Osteoblast (primary cell): ENCODE measurements at places on chromosomes 1 and 21. TPM values are rescaled to one million over a fixed set of nuclear protein-coding genes. Genes with fewer than 3 reads are reported as not detected.

- H3K4me3 ChIP-seq = no peak overlapping the region
- no peak overlapping the region for H3K27ac ChIP-seq
- no peaks in the 10 kb centered on the region for H3K4me1 ChIP-seq
- DNase-seq = no peak
- H3K27me3 ChIP-seq = peaks cover 7% of the 10 kb centered on the region
These were observed 15.6 kb downstream of the FCGR2B start for GRCh38 chr1:161678500-161678899.

Gene PROK1
- not detected in 2 replicates for total RNA-seq

DNA sequence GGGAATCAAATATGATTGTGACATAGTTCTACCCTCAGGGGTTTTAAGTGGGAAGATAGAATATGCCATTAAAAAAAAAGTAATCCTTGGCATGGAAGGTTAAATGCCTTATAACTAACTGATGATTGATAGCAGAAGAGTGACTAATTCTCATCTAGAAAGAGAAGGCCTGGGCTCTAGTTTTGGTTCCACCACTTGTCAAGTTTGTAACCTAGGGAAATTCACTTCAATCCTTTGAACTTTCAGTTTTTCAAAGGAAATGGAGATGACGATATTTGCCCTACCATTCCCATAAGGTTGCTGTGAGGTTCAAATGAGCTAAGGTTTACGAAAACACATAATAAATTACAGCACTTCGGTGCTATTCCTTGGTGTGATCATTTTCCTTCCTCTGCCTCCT, 88.5 kb downstream of the GPR88 start:
- no peak for DNase-seq
- H3K4me3 ChIP-seq = no peak overlapping the region
- H3K4me1 ChIP-seq = peaks cover 97% of the 10 kb centered on the region
- peak overlapping the region; percentile 99 for H3K27ac ChIP-seq

Gene TRIM62
- 9.4 and 12.3 TPM in 2 replicates for total RNA-seq

- no peak overlapping the region for H3K27ac ChIP-seq
- H3K27me3 ChIP-seq = no peaks in the 10 kb centered on the region
These were observed 69.4 kb upstream of the ROR1 start for GRCh38 chr1:63704443-63704842.

DNA sequence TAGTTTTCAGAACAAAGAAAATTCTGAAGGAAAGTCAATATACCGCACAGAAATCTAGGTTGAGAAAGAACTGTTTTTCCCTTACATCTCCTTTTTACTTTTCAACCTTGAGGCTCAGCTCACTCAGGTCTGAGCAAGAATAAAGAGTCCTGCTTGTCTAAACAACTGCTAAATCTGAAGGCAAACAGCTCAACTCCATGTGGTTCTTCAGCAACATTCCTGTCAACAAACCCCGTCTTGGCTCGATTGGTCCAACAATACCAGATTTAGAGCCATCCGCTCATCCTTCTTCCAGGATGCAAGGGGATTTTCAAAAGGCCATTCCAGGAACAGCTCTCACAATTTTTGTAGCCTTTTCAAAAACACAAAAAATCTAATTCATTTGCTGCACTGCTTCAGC, 119.8 kb downstream of the HLCS start:
- no peak for DNase-seq
- peaks cover 18% of the 10 kb centered on the region for H3K4me1 ChIP-seq
- no peak overlapping the region for H3K4me3 ChIP-seq
- no peaks in the 10 kb centered on the region for H3K36me3 ChIP-seq

GRCh38 chr1:38133756-38134155, 87.2 kb upstream of the POU3F1 start:
- DNase-seq = no peak
- H3K27ac ChIP-seq = no peak overlapping the region
- no peaks in the 10 kb centered on the region for H3K36me3 ChIP-seq
- H3K4me1 ChIP-seq = peaks cover 36% of the 10 kb centered on the region
- H3K4me3 ChIP-seq = no peak overlapping the region

- peak; percentile 87 for DNase-seq
- peaks cover 4% of the 10 kb centered on the region for H3K36me3 ChIP-seq
- no peak overlapping the region for H3K4me3 ChIP-seq
- no peaks in the 10 kb centered on the region for H3K27me3 ChIP-seq
These were observed 34.9 kb downstream of the TMCO4 start for GRCh38 chr1:19764848-19765247.

- H3K27ac ChIP-seq = no peak overlapping the region
- no peaks in the 10 kb centered on the region for H3K36me3 ChIP-seq
- peaks cover 10% of the 10 kb centered on the region for H3K4me1 ChIP-seq
- peaks cover 63% of the 10 kb centered on the region for H3K27me3 ChIP-seq
- DNase-seq = no peak
These were observed 1.2 kb downstream of the MAN1C1 start for GRCh38 chr1:25617625-25618432.

DNA sequence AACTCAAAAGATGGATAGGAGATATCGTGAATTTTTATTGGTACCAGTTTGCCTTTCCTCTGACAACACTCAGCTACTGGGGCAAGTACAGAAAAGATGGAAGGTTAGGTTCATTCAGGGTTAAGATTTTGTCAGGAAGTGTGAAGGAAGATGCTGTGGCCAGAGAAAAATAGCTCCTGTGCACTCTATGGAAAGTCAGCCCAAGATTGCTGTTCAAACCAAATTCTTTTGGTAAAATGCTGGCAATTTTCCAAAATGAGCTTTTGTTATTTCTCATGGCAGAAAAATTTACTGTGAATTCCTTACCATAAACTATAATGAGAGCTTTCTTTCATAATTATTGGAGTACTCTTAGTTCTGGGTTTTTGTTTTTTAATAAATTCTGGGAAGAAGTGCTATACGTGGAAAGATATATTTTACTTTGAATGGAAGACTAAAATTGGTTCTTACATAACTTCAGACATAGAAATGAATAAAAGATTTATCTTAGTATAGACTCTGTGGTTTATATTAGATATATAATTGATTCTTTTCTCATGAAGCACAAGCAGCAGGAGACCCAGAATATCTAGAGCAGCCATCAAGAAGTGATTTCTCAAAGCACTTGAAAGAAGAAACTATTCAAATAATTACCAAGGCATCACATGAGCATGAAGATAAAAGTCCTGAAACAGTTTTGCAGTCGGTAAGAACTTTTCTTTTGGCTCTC, 112.2 kb downstream of the USP25 start:
- no peaks in the 10 kb centered on the region for H3K27me3 ChIP-seq
- no peak overlapping the region for H3K4me3 ChIP-seq
- H3K27ac ChIP-seq = peak overlapping the region; percentile 7
- DNase-seq = no peak
- H3K36me3 ChIP-seq = no peaks in the 10 kb centered on the region
- peaks cover 28% of the 10 kb centered on the region for H3K4me1 ChIP-seq

Gene NCF2
- total RNA-seq = 0.88 and 2.2 TPM in 2 replicates

Gene NTMT2
- not detected in 2 replicates for total RNA-seq

GRCh38 chr1:165063181-165063965, 293.1 kb downstream of the LMX1A start:
- no peak for DNase-seq
- H3K4me3 ChIP-seq = no peak overlapping the region
- H3K4me1 ChIP-seq = no peaks in the 10 kb centered on the region

Gene SPRR2B
- not detected in 2 replicates for total RNA-seq

Gene GRHL3
- total RNA-seq = not detected in 2 replicates

DNA sequence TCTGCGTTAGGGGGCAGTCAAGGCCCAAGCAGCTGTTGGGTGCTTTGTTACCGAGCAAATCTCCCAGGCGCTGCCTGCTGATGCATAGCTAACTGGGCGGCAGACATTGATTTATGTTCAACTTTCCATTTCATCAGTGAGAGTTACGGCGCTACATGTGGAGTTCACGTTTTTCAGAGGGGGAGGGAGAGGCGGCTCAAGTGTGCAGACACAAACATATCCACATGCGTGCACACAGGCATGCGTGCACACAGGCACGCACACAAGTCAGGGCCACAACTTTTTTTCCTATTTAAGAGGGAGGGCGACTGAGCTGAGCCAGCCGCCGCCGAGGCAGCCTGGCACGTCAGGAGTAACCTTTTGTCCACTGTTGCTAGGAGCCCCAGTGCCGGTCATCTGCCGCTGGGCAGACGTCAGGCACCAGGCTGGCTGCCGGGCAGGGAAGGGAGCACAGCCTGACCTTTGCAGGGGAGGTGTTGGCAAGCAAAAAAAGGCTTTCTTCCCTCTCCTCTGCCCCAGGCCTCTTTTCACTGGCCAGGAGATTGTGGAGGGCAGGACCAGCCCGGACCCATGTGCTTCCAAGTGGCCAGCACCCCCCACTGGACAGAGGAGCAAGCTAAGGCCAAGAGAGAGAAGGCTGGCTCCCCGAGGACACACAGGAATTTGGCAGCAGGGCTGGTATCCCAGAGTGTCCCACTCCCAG, 73.3 kb downstream of the MRPL37 start:
- H3K27ac ChIP-seq = peak overlapping the region; percentile 57
- no peaks in the 10 kb centered on the region for H3K27me3 ChIP-seq
- peaks cover 30% of the 10 kb centered on the region for H3K4me1 ChIP-seq
- no peak overlapping the region for H3K4me3 ChIP-seq
- no peak for DNase-seq

GRCh38 chr1:23469372-23469982, 14.5 kb downstream of the ASAP3 start:
- peaks cover 40% of the 10 kb centered on the region for H3K4me1 ChIP-seq
- no peak overlapping the region for H3K4me3 ChIP-seq
- H3K27ac ChIP-seq = peak overlapping the region; percentile 63

DNA sequence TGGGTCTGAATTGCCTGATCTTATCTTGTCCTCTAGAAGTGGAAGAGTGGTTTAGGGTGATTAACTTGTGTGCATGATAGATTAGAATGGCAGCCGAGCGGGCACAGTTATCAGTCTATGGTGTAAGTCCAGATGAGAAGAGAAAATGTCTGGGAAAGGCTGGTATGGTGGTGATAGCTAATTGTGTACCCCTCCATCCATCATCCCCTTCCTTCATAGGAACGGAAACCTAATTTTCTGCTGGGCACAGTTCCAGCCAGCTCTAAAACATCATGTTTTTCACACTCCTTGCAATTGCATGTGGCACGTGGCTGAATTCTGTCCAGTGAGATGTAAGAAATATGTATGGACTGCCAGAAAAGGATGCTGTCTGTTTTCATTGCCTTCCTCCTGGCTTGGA, 40.9 kb upstream of the ZP4 start:
- no peaks in the 10 kb centered on the region for H3K27me3 ChIP-seq
- H3K4me3 ChIP-seq = no peak overlapping the region
- no peak for DNase-seq

Gene FAM131C
- 0.36 TPM in 1 of 2 replicates, not detected in the other for total RNA-seq

Gene CD48
- under 0.01 TPM in 1 of 2 replicates, not detected in the other for total RNA-seq

DNA sequence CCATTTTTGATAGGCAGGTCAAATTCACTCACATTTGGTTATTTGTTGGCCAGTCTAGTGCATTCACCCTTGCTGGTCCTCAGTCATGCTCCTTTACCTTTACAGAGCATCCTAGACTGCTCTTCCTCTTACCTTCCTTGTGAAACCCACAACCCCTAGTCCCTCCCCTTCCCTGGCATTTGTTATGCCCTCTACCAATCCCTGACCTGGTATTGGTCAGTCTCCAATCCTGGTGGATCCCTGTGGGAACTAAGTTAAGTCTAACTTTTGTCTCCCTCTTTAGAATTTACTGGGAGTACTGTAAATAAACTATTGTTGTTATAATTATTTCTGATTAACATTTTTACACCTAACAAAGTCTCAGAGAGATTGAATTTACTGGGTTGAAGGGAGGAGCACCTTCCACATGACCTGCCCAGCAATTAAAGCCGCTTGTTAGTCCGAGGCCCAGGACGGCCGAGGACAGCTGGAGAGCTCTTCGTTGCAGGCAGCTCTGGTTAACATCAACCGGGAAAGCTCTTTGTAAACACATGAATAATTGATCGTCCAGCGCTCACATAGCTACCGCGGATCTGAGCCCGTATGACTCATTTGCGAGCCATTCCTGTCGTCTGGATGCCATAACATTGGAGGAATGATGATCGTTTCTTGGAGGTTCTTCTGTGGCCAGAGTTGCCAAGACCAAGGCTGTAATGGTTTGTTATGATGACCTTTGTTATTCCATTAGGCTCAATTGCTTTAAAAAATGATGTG, 31.9 kb downstream of the MTARC1 start:
- H3K27me3 ChIP-seq = no peaks in the 10 kb centered on the region
- H3K4me1 ChIP-seq = peaks cover 22% of the 10 kb centered on the region
- H3K27ac ChIP-seq = peak overlapping the region; percentile 32
- H3K36me3 ChIP-seq = no peaks in the 10 kb centered on the region
- peak; percentile 90 for DNase-seq

GRCh38 chr1:82390627-82391026, 589.9 kb downstream of the ADGRL2 start:
- no peak overlapping the region for H3K27ac ChIP-seq
- peaks cover 5% of the 10 kb centered on the region for H3K4me1 ChIP-seq
- no peak for DNase-seq
- no peaks in the 10 kb centered on the region for H3K27me3 ChIP-seq

DNA sequence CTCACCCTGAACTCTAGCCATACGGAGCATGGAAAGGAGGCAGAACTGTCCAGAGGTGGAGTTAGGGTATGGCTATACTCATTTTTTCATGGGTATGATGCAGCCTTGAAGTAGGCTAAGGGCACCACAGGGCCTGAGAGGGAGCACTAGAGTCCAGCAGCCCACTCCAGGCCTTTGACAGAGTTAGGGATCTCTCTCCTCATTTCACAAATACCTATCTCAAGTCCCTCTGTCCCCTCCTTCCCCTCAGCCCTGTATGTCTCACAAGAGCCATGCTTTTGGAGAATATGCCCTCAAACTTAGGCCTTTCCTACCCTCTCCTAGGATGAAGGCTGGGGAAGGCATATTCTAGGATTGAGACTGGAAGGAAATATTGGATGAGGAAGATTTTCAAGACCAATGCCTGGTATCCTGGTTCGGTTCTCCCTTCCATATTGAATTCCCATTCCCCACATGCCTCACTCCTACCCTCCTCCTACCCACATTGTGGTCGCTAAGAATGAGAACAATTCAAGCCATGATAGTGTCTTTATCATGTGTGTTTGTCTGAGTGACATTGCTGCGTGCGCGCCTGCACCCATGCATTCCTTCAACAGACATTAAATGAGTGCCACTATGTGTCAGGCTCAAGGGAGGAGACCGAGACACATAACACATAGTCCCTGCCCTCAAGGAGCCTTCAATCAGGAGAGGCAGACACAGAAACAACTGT, 2.6 kb upstream of the NECTIN4 start:
- H3K4me1 ChIP-seq = peaks cover 19% of the 10 kb centered on the region
- H3K4me3 ChIP-seq = no peak overlapping the region
- peak; percentile 83 for DNase-seq
- no peaks in the 10 kb centered on the region for H3K27me3 ChIP-seq

Gene GSTM5
- 2.1 and 4.3 TPM in 2 replicates for total RNA-seq

Gene PDZK1IP1
- total RNA-seq = not detected in 2 replicates

- no peak overlapping the region for H3K4me3 ChIP-seq
- no peaks in the 10 kb centered on the region for H3K27me3 ChIP-seq
- no peak for DNase-seq
- H3K4me1 ChIP-seq = peaks cover 13% of the 10 kb centered on the region
- H3K36me3 ChIP-seq = no peaks in the 10 kb centered on the region
- H3K27ac ChIP-seq = no peak overlapping the region
These were observed 46.6 kb downstream of the HIVEP3 start for GRCh38 chr1:41872074-41872473.
